ENCODE measurements at places on chromosomes 2 and 18. TPM values are rescaled to one million over a fixed set of nuclear protein-coding genes. Genes with fewer than 3 reads are reported as not detected.

DNA sequence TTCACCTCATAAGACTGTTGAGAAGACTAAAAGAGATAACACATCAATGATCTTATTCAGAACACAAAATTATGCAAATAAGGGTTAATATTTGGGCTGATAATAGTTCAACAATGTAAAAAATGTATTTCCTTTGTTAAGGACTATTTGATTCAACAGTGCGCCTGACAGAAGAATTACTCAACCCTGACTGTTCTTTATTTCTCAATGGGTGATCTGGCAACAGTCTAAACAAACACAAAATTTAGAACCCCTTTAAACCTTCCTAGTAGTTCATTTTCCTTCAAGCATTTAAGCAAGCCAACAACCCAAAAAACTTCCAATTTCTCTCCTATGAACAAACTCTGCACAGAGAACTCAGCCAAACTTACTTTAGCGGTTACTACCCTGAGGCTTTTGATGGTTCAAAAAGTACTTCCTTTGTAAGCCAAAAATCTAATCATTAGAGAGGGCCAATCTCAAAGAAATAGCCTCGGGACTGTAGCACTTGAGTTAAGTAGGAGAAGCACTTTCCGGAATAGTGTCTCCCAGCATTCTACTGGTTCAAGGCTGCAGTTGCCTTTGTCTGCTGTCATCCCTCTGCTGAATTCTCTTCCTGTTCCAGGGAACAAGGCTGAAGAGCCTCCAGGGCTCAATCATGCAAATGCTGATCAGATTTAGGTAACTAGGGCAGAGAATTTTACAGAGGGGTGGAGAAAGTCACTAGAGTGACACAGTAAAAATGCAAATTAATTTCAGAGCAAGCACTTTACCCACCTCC is 40.9 kb upstream of the MAPK4 start:
- no peak for DNase-seq

DNA sequence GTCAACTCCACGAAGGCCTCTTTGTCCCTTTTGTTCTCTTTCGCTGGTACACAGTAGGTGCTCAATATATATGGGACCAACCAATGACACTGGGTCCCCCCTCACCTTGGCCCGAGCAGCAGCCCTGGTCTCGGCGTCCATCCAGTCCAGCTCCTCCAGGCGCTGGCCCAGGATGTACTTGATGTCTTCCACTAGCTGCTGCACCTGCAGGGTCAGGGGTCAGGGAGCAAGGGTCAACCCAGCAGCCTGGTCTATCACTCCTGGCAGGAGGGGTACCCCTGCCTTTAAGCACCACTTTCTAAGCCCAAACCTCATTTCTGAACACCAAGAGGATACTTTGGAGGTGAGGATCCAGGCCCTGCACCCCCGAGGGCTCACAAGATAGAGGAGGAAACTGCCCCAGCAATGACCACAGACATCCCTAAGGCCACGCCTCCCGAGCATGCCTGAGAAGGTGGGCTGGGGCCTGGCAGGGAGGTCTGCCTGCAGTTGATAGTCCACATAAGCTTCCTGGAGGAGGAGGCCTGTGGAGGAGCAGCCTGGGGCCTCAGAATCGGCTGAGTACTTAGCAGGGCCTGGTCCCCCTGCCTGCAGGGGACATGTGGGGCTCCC is 4.2 kb downstream of the ECEL1 start:
- DNase-seq, result no peak

DNA sequence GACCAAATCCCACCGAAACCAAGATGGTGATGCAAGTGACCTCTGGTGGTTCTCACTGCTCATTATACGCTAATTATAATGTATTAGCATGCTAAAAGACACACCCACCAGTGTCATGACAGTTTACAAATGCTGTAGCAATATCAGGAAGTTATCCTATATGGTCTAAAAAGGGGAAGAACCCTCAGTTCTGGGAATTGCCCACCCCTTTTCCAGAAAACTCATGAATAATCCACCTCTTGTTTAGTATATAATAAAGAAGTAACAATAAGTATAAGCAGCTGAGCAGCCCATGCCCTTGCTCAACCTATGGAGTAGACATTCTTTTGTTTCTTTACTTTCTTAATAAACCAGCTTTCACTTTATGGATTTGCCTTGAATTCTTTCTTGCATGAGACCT is 31.0 kb upstream of the FMNL2 start:
- DNase-seq, result no peak

GRCh38 chr2:158255257-158255656 is 153.6 kb downstream of the UPP2 start:
- DNase-seq, result no peak

Gene VIL1
- polyA plus RNA-seq, result 18.8 TPM

GRCh38 chr2:173160618-173161017 is 85.0 kb downstream of the MAP3K20 start:
- no peak for DNase-seq

DNA sequence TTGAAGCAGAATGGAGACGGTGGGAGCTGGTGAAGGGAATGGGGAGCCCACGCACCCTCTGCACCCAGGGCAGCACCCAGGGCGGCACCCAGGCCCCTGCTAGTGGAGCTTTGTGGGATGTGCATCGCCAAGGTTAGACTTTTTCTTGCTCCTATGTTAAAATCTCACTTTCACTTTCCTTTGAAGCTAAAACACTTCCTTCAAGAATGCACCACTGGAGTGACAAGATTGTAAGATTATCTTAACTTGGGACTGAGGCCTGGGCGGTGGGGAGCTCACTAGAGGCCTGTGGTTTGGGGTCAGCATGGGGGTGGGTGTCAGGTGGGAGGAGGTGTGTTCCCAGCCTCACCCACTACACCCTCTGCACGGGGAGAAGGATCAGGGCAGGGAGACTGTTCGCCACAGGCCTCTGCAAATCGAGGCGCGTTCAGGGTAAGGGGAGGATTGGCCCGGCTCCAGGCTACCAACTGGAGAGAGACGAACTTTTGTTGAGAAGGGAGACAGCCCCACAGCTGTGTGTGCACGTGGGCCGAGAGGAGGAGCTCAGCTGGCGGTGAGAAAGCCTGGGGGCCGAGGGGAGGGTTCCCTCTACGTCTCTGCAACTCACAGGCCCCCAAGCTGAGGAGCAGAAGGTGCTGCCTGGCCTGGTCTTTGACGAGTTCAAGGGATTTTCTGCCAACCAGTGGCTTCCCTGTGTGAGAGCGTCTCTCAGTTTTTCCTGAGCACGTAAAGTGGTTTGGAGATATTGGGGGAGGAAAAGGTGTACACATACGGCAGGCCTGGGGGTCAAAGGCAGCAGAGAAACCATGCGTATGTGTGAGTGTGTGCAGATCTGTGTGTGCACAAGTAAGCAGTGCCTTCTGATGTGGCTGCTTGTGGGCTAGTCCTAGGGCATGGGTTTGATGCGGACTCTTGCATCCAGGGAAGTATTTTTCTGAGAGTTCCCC is 147.7 kb downstream of the KLHL29 start:
- DNase-seq, result no peak
